ENCODE measurements at places on chromosomes 7 and 10.
A peak's percentile ranks its signal among the peaks of the same experiment; 100 is the strongest.

GRCh38 chr10:60733826-60734225 lies 44.5 kb upstream of the CDK1 start:
- no peak for DNase-seq

DNA sequence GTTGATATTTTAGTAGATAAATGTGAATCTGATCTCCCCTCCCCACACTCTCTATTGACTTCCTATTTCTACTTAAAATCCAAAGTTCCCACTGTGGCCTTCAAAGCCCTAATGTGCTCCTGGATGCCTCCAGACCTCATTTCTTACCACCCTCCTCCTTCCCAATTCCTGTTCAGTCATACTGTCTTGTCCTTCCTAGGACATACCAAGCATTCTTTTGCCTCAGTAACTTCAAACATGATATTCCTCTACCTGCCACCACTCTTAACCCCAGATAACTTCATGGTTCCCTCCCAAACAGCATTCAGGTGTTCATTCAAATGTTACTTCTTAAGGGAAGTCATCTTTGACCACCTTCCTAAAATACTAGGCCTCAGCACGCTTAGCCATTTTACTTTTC lies 34.2 kb upstream of the FAM221A start:
- no peak for DNase-seq

DNA sequence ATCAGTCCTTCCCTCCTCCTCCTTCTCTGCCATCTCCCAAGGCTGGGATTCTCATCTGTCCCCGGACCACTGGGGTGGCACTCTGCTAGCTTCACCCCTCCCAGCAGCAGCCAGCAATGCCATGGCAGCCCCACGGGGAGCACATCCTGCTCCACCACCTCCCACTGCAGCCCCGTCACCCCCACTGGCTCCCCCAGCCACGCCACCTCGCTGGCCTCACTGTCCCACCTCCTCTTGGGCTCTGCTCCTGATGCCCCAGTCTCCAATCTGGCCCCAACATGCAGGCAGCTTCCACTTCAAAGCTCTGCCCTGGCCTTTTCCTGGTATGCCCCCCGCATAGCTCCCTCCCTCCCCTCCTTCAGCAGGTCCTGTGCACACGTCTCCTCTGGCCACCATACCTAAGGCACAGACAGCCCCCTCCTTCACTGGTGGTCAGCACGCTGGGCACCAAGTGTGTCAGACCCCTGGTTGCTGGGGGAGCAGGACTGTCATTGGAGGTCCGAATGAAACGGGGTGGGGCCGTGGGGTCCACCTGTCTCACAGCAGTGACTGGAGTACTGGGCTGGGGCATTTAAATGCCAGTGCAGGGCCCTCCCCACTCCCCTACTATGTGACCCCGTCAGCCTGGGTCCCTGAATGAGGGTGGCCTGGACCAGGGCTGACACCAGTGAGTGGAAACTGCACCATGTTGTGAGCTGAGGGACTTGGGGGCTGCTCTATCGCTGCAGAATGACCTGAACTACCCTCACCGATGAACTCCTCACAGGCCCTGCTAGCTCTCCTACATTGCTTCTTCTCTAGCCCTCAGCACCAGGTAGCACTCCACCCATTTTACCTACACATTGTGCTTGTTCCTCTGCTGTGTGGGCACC lies 38.7 kb downstream of the RASGEF1A start:
- DNase-seq = no peak

- DNase-seq = no peak
Measured at GRCh38 chr10:65284495-65285041, 1641.3 kb upstream of the LRRTM3 start.

DNA sequence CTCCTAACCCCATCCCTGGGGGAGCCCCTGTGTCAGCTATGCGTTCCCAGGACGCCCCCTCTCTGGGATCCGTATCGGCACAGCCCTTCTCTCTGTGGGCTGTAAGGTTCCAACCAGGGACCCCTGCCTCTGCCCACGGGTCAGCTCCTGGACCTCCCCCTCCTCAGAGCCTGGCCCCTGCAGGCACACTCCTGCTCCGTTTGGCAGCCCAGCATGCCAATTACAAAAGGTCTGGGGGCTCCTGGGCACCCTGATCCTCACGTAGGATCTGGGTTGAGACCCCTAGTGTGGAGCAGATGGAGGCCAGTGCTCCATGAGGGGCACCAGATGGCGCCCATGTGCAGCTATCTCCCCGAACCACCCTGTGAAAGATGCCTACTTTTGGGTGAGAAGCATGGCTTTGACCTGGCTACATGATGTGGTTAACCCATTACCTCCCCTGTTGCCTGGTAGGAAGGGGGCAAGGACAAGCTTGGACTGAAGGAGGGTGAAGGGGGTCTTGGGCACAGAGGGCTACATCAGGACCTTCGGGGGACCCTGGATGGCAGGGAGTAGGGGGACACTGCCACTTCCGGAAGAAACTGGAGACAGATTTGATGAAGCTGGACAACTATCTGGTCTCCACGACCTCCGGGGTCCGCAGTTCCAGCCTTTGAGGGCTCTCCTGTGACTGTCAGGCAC lies 9.0 kb downstream of the TACR2 start:
- DNase-seq = no peak

GRCh38 chr10:5670662-5671375 lies 4.4 kb upstream of the ASB13 start:
- no peak for DNase-seq

DNA sequence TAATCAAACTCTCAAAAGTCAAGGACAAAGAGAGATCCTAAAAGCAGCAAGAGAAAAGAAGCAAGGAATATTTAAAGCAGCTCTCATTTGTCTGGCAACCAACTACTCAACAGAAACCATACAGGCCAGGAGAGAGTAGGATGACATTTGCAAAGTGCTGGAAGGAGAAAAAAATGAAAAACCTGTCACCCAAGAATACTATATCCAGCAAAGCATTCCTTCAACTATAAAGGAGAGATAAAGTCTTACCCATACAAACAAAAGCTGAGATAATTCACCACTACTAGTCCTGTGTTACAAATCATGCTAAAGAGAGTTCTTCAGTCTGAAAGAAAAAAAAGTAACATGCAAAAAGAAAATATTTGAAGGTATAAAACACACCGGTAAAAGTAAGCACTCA lies 357.7 kb downstream of the PTPRN2 start:
- DNase-seq = no peak

- peak; percentile 38 for DNase-seq
Measured at GRCh38 chr10:14879124-14879927, 660 bp downstream of the SUV39H2 start.

DNA sequence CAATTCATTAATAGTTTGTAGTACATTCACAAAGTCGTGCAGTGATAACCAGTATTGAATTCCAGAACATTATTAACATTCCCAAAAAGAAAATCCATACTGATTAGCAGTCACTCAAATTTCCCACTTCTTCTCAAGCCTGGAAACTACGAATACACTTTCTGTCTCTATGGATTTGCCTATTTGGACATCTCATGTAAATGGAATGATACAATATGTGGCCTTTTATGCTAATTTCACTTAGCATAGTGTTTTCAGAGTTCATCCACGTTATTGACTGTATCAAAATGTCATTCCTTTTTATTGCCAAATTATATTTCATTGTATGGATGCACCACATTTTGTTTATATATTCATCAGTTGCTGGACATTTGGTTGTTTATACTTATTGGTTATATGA lies 78.8 kb downstream of the STK31 start:
- DNase-seq = no peak

DNA sequence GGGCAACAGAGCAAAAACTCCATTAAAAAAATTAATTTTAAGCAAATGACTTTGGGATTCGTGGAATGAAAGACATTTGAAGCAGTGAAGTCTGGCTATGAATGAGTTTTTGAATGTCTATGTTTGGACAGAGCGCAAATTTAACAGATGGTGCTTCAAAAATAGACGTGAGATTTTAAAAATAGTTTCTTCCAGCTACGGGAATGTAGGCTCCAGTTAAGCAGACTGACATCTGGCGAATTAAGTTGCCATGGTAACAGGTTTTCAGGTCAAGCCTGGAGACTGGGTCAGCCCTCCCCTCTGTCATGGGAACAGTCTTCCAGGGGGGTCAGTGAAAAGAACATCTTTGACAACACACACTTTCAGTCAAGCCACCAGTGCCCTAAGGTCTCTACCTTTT lies 62.0 kb downstream of the MYOF start:
- DNase-seq = no peak

DNA sequence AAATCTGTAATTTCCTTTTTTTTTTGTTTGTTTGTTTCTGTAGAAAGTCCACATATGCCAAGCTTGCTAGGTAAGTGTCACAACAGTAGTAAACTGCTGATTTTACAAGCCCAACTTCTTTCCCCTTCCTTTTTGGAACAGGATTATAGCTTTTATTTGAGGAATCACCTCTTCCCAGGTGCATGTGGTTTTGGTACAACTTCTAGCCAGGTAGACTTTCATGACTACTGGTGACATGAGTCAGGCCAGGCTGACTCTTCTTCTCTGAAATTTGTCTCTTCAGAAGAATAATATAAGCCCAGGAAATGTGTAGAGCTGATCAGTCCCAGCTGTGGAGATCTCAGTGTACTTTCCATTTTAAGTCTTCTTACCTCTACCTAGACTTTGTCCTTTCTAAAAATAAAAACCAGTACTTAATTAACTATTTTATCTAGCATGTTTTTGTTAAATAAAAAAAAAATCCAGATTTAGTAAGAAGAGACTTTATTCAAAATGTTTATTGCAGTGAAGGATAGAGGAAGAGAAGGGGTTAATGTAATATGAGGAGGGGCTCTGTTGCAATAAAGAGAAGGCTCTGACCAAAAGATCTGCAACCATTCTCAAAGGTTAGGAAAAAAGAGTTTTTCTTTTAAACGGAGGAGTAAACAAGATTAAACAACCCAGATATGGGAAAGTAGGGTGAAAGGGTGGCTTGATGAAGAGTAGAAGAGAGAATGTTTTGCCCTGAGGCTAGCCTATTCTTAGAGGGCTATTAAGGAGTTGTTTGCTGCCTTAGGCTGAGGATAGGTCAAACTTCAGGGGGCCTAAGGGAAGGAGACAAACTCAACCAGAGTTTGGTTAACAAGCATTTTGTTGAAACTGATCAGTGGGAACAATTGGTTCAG lies 664.2 kb downstream of the SORCS1 start:
- no peak for DNase-seq

DNA sequence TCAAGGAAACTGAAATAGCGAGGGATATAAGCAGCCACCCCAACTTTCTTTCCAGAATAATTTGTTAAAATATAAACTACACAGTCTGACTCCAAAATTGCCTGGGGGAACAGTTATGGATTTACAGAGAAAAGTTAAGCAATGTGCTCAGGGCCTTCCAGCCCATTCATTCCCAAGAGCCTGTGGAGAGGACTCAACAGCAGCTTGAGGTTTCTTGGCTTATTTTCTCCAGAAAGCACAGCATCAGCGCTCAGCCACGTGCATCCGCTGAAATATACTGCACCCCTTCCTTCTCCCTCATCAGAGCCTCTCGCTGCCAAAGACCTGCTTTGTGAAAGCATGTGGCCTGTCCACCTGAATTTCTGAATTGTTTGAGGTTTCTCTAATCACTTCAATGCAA lies 375.2 kb upstream of the VWC2 start:
- no peak for DNase-seq

- DNase-seq = no peak
Measured at GRCh38 chr7:148397551-148397950, 193.0 kb upstream of the C7orf33 start.

DNA sequence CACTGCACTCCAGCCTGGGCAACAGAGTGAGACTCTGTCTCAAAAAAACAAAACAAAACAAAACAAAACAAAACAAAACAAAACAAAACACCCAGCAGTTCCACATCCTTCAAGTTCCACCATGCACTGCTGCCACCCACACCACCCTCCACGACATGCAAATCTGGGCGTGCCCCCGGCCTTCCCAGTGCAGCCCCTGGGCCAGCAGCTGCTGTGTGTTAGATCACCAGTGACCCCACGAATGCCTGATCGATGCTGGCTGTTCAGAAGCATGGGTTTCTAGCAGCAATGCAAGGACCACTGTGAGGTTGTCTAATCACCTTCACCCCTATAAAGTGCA lies 36.3 kb downstream of the ELFN1 start:
- DNase-seq = no peak

- DNase-seq = no peak
Measured at GRCh38 chr10:95364342-95364741, 73.5 kb upstream of the PDLIM1 start.

GRCh38 chr7:25242678-25243077 lies 14.4 kb upstream of the NPVF start:
- no peak for DNase-seq

DNA sequence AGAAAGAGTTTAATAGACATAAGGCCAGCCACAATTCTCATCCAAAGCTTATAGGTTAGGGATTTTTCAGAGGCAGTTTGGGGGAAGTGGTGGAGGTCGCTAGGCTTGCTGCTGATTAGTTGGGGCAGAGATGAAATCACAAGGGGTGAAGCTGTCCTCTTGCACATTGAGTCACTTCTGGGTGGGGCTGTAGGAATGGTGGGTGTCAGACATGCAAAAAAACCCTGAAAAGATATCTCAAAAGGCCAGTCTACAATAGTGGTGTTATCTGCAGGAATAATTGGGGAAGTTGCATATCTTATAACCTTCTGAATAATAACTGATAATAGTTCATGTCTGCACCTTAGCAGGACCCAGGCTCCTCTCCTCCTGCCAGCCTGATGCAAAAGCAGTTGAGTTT lies 2.1 kb downstream of the FAM24B start:
- no peak for DNase-seq

DNA sequence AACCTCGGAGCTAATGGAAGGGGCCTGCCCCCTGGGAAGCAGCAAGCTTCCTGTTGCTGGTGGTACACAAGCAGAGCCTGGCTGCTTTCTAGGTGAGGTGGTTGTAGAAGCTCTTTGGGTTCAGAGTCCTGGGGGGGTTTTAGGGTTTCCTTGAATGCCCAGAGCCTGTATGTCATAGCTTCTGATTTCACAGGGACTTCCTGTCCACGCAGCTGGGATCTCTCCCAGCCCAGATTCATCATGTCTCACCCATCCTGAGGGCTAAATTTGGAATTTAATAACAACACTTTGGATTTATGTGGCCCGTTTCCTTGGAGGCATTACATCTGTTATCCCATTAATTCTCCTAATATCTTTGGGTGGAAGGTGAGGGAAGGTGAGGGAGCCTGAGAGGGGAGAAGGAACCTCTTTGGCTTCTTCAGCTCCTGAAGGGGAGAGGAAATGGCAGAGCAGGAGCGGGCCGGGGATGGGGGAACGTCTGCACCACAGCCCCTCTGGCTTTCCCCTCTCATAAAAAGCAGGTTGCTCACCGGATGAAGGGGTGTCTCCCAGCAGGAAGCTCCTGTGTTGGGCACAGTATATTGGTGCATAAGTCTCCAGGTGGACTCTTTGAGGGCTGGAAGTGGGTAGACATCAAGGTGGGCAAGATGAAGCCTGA lies 19.7 kb downstream of the RPS24 start:
- no peak for DNase-seq

- DNase-seq = no peak
Measured at GRCh38 chr7:132134814-132135445, 441.3 kb downstream of the PLXNA4 start.

Measured in nucleus accumbens (tissue), 56 donors.